ENCODE measurements at places on chromosomes 11 and 22.

GRCh38 chr22:33786149-33786548 is 134.1 kb downstream of the LARGE1 start:
- H3K4me3 ChIP-seq: no peak overlapping the region
- no peaks in the 10 kb centered on the region for H3K27me3 ChIP-seq
- no peak overlapping the region for H3K27ac ChIP-seq
- no peaks in the 10 kb centered on the region for H3K4me1 ChIP-seq

GRCh38 chr11:83312430-83312829 is 26.3 kb upstream of the CCDC90B start:
- no peaks in the 10 kb centered on the region for H3K4me1 ChIP-seq
- no peak overlapping the region for H3K4me3 ChIP-seq
- no peaks in the 10 kb centered on the region for H3K36me3 ChIP-seq
- H3K27me3 ChIP-seq: no peaks in the 10 kb centered on the region

GRCh38 chr11:109704432-109704831 is 282.4 kb downstream of the C11orf87 start:
- H3K4me1 ChIP-seq: no peaks in the 10 kb centered on the region
- DNase-seq: no peak
- H3K27ac ChIP-seq: no peak overlapping the region
- H3K4me3 ChIP-seq: no peak overlapping the region
- H3K36me3 ChIP-seq: no peaks in the 10 kb centered on the region

DNA sequence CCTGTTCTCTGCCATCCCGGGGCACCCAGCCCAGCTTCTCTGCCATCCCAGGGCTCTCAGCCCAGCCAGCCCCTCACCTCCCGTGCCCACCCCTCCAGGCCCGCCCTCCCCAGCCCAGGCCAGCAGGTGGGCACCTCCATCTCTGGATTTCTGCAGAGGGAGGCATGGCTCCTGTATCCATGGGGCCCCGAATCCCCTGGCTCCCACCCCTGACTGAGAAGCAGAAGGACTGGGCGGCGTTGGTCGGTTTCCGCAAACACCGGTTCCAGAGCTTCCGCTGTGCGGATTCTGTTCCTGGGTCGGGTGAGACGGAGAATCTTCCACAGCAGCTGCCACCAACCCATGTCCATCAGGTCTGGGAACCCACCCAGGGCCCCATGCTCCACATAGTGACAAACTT is 240.3 kb downstream of the BRD1 start:
- H3K4me3 ChIP-seq: no peak overlapping the region
- H3K4me1 ChIP-seq: no peaks in the 10 kb centered on the region
- no peak overlapping the region for H3K27ac ChIP-seq
- no peak for DNase-seq
- H3K27me3 ChIP-seq: no peaks in the 10 kb centered on the region
